ENCODE measurements at places on chromosomes 2 and 18. TPM values are rescaled to one million over a fixed set of nuclear protein-coding genes. Genes with fewer than 3 reads are reported as not detected.
A peak's percentile ranks its signal among the peaks of the same experiment; 100 is the strongest.

DNA sequence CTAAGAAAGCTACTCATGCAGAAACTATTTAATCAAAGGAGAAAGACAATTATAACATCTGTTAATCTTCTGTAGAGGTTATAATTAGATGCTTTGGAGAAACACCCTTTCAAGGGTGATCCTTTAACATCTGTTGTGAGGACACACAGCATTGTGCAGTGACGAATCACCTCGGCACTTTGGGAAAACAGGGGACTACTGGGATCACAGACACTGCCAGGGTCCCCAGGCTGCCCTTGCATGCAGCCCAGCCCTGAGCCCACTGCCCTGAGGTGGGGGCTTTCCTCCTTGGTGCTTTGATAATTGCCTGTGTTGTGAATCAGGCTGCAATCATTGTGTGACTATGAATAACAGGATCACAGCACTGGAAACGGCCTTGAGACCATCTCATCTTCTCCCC is 10.6 kb downstream of the NCKAP5 start:
- H3K4me1 ChIP-seq, result peaks cover 15% of the 10 kb centered on the region
- H3K27me3 ChIP-seq, result no peaks in the 10 kb centered on the region
- H3K36me3 ChIP-seq, result peaks cover 2% of the 10 kb centered on the region
- no peak for DNase-seq
- peak overlapping the region; percentile 31 for H3K27ac ChIP-seq
- no peak overlapping the region for H3K4me3 ChIP-seq

DNA sequence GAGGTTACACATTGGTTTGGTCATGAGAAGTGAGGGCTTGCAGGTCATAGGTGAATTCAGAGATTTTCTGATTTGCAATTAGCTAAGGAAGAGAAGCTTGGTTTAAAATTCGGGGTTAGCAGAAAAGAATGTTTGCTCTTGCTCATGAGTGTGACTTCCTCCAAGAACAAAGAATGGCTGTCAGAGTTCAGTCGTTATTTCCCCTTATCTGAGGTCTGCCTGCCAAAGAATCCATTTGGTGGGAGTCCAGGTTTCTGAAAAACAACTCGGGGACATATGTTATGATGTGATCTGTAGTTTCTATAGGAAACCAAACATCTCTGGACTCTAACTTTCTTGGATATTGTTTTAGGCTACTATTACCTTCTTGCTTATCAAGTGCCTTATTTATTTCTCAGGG is 3.2 kb upstream of the UGT1A6 start:
- DNase-seq, result no peak
- H3K36me3 ChIP-seq, result no peaks in the 10 kb centered on the region
- no peak overlapping the region for H3K4me3 ChIP-seq
- peaks cover 2% of the 10 kb centered on the region for H3K27me3 ChIP-seq
- no peaks in the 10 kb centered on the region for H3K4me1 ChIP-seq
- H3K27ac ChIP-seq, result no peak overlapping the region

- DNase-seq, result peak; percentile 34
- H3K36me3 ChIP-seq, result no peaks in the 10 kb centered on the region
- peaks cover 73% of the 10 kb centered on the region for H3K27me3 ChIP-seq
- no peaks in the 10 kb centered on the region for H3K4me1 ChIP-seq
- H3K4me3 ChIP-seq, result no peak overlapping the region
These were observed 56.8 kb upstream of the MAPRE3 start for GRCh38 chr2:26913606-26913998.

DNA sequence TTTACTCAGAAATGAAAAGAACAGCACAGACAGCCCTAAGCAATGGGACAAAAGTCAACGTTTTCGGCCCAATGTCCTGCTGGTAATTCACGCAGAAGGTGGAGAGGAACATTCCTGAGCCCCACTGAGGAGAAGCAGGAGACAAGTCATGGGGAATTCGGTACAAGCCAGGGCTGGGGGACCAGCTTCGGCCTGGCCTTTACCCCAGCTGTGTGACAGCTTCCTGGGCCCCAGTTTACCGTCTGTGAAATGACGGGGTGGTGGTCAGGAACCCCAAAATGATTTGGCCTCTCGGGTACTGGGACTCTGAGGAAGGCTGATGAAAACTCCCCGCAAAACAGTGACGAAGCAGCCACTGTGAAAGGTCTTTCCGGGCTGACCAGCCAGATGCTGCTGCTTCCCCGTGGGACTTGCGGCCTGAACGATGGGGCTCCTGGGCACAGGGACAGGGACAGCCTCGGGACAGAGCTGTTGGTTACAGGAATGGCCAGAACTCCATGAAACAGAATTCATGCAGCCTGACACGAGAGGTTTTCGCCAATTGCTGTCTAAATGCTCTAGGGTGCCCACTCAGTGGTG is 21.6 kb downstream of the KIF1A start:
- no peaks in the 10 kb centered on the region for H3K36me3 ChIP-seq
- H3K4me3 ChIP-seq, result no peak overlapping the region
- no peak overlapping the region for H3K27ac ChIP-seq
- no peak for DNase-seq

- no peaks in the 10 kb centered on the region for H3K27me3 ChIP-seq
- H3K36me3 ChIP-seq, result peaks cover 28% of the 10 kb centered on the region
- no peaks in the 10 kb centered on the region for H3K4me1 ChIP-seq
- H3K27ac ChIP-seq, result no peak overlapping the region
These were observed 110.2 kb upstream of the LDLRAD4 start for GRCh38 chr18:13108330-13108729.

DNA sequence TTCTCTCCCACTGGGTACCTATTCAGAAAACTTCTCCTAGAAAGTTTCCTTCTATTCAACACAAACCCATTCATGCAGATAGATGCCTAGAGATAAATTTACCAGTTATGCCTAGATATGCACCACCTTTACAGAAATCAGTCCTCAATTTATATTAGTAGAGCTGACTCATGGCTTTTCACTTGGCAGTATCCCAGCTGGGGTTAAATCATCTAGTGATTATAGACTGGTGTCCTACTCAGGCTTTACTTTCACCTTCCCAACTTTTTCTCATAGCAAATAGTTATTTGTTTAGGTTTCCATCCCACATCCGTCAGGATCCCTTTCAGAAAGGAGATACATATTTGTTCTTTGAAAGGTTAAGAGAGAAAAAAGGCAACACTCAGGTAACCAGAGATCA is 124.5 kb downstream of the AQP4 start:
- no peak overlapping the region for H3K4me3 ChIP-seq
- H3K27me3 ChIP-seq, result no peaks in the 10 kb centered on the region
- no peak overlapping the region for H3K27ac ChIP-seq
- no peak for DNase-seq
- no peaks in the 10 kb centered on the region for H3K36me3 ChIP-seq

DNA sequence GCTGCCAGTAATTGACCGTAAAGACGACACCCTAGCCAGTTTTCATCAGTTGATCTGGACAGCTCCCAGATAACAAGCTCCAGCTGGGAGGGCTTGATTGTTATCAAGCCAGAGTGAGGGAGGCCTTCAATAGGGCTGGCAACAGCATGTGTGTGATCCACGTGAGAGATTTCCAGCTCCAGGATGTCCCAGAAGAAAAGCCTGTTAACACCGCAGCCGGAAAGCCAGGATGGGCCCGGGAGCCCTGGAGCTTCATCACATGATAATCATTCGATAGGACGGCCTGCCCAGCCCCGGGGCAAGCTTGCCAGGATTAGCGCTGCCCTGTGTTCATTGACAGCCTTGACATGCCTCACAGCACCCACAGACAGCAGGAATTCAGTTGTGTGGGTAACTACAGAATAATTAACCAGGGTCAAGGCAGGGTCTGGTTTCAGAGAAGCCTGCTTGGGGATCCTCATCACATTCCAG is 182.5 kb downstream of the C1D start:
- no peaks in the 10 kb centered on the region for H3K27me3 ChIP-seq
- no peaks in the 10 kb centered on the region for H3K4me1 ChIP-seq
- DNase-seq, result peak; percentile 16
- no peak overlapping the region for H3K27ac ChIP-seq
- H3K36me3 ChIP-seq, result no peaks in the 10 kb centered on the region

DNA sequence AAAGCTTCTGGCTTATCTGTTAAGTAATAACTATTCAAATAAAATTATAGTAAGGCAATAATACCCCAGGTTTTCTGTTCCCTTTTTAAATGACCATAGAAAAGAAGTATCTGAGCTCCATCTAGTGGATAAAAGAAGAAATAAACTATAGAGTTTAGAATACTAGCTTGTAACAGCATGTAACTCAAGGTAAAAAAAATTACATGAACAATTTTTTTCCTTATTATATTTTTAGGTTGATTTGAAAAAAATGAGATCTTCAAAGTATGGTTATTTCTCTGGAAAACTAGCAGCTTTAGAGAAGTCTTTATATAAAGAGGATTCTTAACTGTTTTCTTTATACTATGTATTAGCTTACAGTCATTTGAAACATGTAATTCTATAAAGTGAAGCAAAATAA is 58.1 kb downstream of the NCKAP1 start:
- peaks cover 30% of the 10 kb centered on the region for H3K36me3 ChIP-seq
- no peaks in the 10 kb centered on the region for H3K27me3 ChIP-seq
- no peak overlapping the region for H3K4me3 ChIP-seq

- peaks cover 30% of the 10 kb centered on the region for H3K4me1 ChIP-seq
- no peaks in the 10 kb centered on the region for H3K36me3 ChIP-seq
- no peak for DNase-seq
- H3K27ac ChIP-seq, result peak overlapping the region; percentile 66
These were observed 181.1 kb upstream of the SH3BP4 start for GRCh38 chr2:234770715-234771141.

DNA sequence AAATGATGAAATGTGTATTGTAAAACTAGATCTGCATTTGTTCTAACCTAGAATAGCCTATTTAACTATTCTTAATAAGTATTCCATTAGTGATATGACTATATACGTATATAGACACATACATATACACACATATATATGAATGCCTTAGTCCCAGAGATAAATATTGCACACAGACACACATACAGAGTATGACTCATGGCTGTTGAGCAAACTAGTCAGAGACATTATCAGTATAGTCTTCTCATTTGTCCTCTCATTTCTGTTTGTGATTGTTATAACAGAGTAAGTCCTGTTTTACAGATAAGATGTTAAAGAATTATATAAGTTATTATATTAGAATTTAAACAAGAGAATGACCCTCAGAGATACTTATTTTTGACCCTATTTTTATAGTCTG is 202.5 kb downstream of the CCDC102B start:
- no peaks in the 10 kb centered on the region for H3K4me1 ChIP-seq
- no peak overlapping the region for H3K27ac ChIP-seq
- no peaks in the 10 kb centered on the region for H3K27me3 ChIP-seq
- peak; percentile 23 for DNase-seq
- no peak overlapping the region for H3K4me3 ChIP-seq

- H3K27me3 ChIP-seq, result no peaks in the 10 kb centered on the region
- H3K27ac ChIP-seq, result peak overlapping the region; percentile 71
- no peak overlapping the region for H3K4me3 ChIP-seq
- peak; percentile 82 for DNase-seq
These were observed 47.5 kb downstream of the ZFP36L2 start for GRCh38 chr2:43178602-43179542.

- H3K36me3 ChIP-seq, result no peaks in the 10 kb centered on the region
- H3K4me1 ChIP-seq, result no peaks in the 10 kb centered on the region
- DNase-seq, result no peak
- H3K27ac ChIP-seq, result no peak overlapping the region
These were observed 35.5 kb upstream of the SPTBN1 start for GRCh38 chr2:54420524-54421172.

The MGAT5 gene
- total RNA-seq, result 47.8 TPM

The PCARE gene
- not detected for total RNA-seq

The CCDC178 gene
- not detected for total RNA-seq

The CNRIP1 gene
- total RNA-seq, result 25.6 TPM

The MARCHF4 gene
- total RNA-seq, result 3.1 TPM
